T-helper 2 cell (primary cell): ENCODE measurements at places on chromosomes 3 and 15.

- DNase-seq = no peak
Observed at GRCh38 chr3:13014755-13015285, 58.4 kb downstream of the IQSEC1 start.

- DNase-seq = peak; percentile 49
Observed at GRCh38 chr15:42121021-42121420, 26.7 kb upstream of the PLA2G4D start.

DNA sequence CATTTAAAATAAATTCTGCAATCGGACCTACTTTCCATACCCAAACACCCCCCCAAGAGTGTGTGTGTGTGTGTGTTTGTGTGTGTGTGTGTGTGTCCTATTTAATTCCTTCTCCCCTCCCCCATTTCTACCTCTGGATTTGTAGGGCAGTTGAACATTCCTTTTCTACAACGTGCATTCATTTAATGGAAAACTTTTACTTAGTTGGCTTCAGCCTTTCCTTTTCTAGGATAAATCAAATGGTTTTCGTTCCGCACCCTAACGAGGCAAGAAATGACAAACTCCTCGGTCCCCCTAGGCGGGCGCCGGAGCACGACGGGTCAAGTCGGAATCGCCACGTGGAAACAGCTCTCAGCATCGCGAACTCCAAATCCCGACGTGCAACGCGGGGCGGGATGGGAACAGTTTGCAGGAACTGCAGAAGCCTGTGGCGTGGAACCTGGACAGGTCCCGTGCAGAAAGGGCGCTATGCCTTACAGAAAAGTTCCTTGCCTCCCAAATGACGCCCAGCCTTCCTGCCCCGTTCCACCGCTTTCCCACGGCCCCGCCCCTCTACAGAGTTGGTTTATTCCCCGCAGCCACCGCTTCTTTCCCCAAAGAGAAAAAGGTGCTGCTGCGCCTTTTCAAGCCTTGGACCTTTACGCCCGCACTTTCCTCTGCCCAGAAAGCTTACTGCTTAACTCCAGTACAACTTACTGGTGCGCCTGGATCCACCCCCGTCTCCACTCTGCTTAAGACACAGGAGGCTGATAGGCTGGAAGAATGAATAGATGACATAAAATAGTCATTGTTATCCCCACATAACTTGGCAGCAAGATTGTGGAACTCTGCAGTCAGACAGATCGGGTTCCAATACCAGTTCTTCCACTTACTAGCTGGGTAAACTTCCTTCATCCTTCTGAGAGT is 1.1 kb upstream of the EIF2B5 start:
- no peak for DNase-seq

GRCh38 chr3:42751609-42752008 is 21.4 kb downstream of the CCDC13 start:
- DNase-seq = no peak

DNA sequence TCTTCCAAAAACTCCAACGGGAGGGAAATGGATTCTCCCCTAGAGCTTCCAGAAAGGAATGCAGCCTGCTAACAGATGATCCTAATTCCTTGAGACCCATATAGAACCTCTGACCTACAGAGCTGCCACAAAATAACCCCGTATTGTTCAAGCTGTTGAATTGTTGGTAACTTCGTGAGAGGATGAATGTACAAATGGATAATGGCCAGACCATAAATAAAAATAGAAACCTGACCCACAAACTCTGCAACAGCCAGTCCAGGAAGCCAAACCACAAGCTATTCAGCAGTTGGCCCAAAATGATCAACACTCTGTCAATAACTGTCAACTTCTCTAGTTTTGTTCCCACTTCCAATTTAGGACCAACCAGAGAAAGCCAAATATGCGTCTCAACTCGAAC is 414.0 kb upstream of the ZNF717 start:
- DNase-seq = no peak

- no peak for DNase-seq
Observed at GRCh38 chr3:24662449-24663345, 168.0 kb upstream of the THRB start.

GRCh38 chr3:120820748-120821147 is 78.2 kb downstream of the GTF2E1 start:
- DNase-seq = no peak

DNA sequence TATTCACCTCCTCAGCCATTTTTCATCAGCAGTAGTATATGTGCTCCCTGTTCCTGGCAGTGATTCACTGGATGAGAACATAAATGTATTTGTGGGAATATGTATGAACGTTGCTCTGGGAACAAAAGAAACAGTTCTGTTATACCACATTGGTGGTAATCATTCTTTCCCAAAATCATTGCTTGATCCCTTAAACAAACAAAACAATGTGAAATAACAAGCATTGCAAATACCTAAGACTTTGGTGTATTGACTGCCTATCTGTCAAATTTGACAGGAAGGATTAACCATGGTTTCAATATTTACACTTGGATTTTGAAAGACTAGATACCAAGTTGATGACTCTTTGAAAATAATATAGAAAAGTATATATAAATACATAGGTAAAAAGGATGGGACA is 284.1 kb downstream of the FHIT start:
- no peak for DNase-seq

DNA sequence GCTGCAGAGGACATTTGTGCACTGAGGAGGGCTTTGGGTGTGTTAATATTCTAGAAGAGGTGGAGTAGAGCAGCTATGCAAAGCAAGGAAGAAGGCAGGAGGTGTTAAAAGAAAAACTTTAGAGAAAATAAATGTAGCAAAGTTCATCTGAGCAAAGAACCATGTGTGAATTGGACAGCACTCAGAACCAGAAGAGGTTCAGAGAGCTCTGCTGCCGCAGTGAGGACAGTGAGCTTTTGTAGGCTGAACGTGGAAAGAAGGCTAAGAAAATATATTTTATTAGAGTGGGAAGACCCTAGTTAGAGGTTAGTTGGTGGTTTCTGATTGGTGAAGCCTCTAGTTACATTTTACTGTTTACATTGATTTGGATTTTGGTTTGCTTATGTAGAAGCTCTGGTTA is 50.7 kb downstream of the ST6GAL1 start:
- no peak for DNase-seq

- DNase-seq = no peak
Observed at GRCh38 chr3:42194943-42195510, 71.0 kb downstream of the CCK start.

DNA sequence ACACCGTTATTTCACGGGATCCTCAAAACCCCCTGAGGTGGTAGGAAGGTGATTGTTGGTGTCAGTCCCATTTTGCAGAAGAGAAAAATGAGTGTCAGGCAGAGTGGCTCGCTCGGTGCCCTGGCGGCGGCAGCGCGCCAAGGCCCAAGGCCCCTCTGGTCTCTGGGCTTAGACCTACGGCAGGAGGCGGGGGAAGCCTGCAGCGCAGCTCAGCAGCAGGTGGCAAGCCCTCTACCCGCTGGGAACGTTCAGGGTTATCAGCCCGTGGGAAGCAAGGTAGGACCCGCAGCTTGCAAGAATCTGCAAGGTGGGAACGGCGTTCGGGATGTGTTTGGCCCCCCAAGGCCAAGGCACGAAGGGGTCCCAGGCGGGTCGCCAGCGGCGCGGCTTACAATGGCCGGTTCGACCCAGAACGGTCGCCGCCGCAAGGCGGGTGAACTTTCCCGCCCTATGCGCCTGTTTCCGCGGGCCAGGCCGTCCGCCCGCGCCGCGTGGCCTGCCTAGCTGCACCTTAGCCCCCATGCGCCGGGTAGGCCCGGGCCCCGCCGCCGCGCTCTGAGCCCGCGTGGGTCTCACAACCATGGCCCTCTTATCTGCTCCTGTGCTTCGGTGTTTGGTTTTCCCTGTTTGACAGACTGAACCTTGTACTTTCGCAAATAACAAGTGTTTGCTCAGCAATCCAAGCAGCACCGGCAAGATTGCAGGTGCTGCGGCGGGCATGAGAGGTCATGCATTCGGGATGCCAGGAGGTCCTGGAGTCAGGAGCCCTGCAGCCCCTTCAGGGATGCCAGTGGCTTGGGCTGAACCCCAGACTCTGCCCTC is 39.7 kb downstream of the CCNL1 start:
- no peak for DNase-seq

GRCh38 chr15:78243491-78243941 is 9.2 kb upstream of the ACSBG1 start:
- DNase-seq = no peak

GRCh38 chr3:152938974-152939636 is 104.2 kb downstream of the P2RY1 start:
- DNase-seq = no peak

- DNase-seq = no peak
Observed at GRCh38 chr15:66756295-66756694, 54.3 kb downstream of the SMAD6 start.

DNA sequence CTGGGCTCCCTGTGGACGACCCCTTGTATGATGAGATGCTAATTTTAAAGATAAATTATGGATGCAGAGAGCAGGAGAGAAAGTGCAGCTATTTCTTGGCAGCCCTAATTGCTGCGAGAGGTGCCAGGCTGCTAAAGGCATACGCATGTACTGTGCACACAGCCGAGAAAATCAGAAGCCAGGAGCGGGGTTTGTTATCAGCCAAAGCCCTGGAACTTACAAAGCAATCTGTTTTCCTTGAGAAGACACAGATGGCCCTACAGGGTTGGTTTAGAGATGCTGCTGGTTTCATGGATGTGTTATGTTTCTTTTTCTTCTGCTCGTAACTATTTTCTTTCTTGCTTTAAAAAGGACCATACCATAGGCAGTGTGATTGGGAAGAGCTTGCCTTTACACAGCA is 11.7 kb upstream of the CCK start:
- DNase-seq = no peak

GRCh38 chr3:31013843-31014242 is 119.4 kb upstream of the GADL1 start:
- no peak for DNase-seq

- no peak for DNase-seq
Observed at GRCh38 chr3:53478921-53479664, 15.3 kb upstream of the CACNA1D start.

GRCh38 chr3:106276755-106277612 is 408.2 kb upstream of the CBLB start:
- DNase-seq = no peak

DNA sequence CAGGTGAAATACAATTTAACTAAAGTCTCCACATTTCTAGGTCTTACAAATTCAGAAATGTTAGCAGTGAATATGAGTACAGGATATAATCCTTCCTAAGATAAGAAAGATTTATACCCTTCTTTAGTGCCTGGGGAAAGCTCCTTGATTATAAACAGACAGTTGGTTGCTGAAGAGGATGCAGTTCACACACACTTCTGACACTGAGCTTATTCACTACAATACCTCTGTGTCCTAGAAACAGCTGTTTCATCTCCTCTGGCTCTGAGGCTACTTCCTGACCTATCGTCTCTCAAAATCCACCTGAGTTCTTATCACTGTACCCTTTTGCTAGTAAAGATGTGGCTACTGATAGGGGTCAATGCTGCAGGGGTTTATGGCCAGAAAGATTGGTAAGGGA is 57.1 kb downstream of the TP63 start:
- DNase-seq = no peak

GRCh38 chr3:146308222-146308621 is 57.3 kb upstream of the PLSCR4 start:
- DNase-seq = no peak

DNA sequence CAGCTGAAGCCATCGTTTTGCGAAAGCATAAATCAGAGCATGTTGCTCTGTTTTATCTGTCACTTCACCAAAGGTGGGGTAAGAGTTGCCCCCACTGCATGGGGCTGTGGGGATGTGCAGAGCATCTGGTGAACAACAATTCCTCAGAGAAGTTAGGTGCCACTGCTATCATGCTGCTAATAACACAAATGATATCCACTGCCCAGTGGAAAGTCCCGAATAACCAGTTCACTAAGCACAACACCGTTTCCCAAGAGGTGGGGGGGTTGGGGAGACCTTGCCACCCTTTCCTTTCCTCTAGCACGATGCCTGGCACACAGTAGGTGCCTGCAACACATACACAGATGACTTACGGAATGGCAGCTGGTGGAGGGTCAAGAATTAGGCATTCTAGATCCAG is 38.6 kb downstream of the FAM3D start:
- DNase-seq = no peak

DNA sequence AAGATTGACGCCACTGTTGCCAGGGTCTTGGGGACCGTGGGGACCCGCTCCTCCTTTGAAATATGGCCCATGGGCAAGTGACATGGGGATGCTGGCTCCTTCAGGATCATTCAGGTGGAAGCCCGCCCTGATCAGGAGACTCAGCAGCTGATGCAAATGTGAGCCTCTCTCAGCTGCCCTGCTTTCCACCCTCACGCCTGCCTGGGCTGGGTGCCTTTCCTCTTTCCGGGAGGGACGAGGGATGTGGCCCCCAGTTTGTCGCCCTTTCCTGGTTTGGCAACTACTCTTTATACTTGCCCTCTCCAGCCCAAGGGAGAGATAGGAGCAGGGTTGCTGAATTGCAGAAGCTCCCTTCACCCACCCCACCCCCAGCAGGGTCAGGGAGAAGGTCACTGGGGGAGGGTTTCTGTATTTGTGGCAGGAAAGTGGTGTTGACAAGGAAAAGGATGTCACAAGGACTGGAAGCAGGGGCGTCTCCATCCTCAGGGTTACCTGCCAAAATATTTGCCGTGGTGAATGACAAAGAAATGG is 21.8 kb downstream of the DNASE1L3 start:
- no peak for DNase-seq

DNA sequence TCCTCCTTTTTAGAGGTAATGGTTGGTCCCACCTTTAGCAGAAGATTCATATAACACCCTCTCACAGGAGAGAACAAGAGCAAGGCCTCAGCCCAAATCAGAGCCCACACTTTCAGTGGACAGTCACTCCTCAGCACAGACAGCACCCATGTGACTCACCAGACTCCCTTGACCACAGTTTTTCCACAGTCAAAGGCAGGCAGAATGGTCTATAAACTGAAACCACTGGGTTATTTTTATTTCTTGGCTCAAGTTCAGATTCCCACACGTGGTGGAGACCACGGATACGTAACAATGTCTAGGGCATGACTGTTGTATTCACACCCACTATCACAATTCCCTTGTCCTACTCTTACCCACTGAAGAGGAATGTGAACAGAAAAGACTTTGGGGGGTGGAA is 237.8 kb upstream of the UBE2E1 start:
- DNase-seq = no peak

- DNase-seq = no peak
Observed at GRCh38 chr15:77527164-77527778, 105.4 kb downstream of the LINGO1 start.

GRCh38 chr3:114756506-114757279 is 390.4 kb downstream of the ZBTB20 start:
- DNase-seq = no peak
